ENCODE measurements at places on chromosomes 7 and 10.

- peak; percentile 17 for DNase-seq
Measured at GRCh38 chr10:128078136-128078969, 47.9 kb downstream of the MKI67 start.

DNA sequence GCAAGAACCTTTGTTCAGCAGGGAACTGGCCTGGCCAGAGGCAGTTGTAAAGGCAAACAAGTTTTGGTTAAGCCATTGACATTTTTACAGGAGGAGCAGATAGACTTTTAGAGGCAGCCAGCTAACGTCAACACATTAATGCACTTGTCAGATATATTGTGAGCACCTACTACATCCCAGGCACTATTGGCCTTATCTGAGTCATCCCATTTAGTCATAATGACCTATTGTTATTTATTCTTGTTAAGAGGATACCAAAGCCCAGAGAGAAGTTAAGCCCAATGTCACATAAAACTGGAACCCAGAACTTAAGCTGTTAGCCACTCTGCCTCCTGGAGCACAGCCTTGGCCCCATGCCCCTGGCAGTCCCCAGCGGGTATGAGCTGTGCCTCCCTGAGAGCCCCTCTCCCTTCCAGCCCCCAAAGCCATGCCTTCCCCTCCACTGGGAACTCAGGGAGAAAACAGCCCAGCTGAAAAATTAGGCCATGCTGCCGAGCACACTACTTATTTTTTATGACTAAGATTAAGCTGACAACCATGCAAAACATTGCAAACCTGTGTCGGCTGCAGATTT is 32.7 kb upstream of the TRIM8 start:
- DNase-seq: peak; percentile 76

GRCh38 chr10:43781480-43782361 is 133.0 kb upstream of the ZNF32 start:
- DNase-seq: no peak

- DNase-seq: no peak
Measured at GRCh38 chr7:150947241-150947745, 30.8 kb downstream of the KCNH2 start.

GRCh38 chr7:39824456-39825200 is 125.4 kb upstream of the CDK13 start:
- no peak for DNase-seq

GRCh38 chr10:125738206-125738605 is 18.7 kb downstream of the EDRF1 start:
- DNase-seq: no peak
